ENCODE measurements at places on chromosomes 3 and 15.

- DNase-seq = no peak
Measured at GRCh38 chr3:169110633-169111032, 552.9 kb downstream of the MECOM start.

- DNase-seq = no peak
Measured at GRCh38 chr3:188330138-188330537, 176.2 kb downstream of the LPP start.

DNA sequence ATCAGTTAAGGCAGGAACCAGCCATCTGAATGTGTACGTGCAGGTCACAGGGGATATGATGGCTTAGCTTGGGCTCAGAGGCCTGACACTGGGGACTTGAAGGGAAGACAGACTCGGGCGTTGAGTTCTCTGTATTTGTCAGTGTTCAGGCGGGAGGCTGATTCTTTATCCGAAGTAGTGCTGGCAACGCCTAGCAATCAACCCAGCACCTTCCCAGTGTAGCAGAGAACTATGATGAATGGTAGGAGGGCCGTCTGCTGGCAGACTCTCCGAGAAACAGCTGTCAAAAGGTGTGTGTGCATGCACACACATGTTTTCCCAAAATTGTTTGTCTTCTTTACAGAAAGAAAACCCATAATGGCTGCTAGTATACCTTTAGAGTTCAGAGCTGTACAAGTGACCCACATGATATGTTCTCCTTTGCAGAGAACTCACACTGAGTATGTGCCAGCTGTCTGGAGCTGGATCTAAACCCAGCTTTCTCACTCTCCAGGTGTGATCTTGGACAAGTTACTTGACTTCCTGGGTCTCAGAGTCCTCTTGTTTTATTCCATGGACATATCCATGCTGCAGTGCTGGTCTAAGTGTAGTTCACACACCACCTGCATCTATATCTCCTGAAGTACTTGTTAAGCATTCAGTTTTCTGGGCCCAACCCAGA lies 74.5 kb upstream of the LARS2 start:
- no peak for DNase-seq

DNA sequence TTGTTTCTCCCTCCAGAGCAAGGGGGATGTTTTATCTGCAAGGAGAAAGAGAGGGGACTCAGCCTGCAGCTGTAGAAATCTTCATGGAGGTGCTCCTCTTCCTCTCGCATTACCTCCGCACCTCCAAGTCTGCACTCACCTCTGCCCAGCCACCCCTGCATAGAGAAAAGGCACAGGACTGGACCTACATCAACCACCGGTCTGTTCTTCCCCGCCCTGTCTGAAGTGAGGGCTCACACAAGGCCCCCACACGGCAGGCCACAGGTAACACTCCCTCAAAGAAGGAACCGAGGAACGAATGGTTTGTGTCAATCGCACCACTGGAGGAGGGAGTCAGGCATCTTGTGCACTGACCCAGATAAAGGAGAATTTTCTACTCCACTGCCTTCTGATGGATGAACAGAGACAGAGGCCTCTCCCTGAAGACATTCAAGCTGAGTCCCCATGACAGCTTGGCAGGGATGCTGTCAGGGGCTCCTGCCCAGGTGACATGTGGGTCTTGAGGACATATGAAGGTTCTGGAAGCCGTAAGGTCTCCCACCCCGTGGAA lies 260.3 kb downstream of the XXYLT1 start:
- DNase-seq = no peak

DNA sequence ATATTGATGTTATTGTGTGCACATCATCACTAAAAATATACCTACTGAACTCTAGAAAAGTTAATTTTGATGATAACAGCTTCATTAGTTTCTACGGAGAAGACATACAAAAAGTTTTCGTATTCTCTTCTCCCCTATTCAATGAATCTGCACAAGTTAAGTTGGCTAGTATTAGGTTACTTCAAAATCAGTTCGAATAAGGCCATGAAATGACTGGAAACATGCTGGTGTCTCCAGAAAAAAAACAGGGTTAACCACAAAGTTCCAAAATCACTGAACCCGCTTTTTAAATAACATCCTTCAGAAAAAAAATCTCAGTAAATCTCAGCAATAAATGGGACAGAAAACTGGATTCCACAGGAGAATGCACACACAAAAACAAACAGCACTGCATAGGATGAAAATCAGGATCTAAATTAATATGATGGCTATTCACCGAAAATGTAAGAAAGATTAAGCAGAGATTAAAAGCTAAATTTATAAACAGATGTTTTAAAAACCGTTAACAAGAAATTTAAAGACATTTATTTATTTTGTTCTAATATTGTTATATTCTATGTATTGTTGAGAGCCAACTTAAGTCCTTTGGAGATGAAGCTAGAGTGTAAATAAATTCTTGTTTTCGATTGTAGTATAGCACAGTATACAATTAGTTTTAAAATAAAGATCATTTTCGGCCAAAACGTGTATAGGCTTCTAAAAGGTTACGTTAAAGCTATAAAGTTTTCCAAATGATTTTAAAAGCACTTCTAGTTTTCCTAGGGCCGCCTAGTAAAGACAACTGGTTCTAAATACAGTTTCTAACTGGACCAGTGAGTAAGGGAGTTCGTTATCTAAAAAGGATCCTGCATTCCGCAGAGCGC lies 1.0 kb downstream of the IGSF11 start:
- DNase-seq = no peak

DNA sequence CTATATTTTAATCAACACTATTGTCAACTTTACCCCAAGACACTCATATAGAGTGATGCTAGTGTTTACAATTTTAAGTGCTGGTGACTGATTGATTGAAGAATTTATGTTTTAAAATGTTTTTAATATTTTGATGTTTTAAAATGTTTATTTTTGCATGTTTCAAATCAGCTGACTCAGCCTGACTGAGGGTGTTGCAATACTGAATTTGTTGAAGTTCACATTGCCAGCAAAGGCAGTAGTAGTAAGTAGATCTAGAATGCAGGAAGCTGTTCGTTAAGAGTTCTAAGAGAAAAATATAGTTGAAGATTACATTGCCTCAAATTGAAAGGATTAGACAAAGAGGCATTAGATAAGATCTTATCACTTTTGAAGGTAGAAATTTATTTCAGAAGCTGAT lies 977.6 kb downstream of the IGSF11 start:
- DNase-seq = no peak

- no peak for DNase-seq
Measured at GRCh38 chr3:18234717-18235335, 190.3 kb downstream of the SATB1 start.

- DNase-seq = no peak
Measured at GRCh38 chr15:67406257-67406861, 114.6 kb upstream of the C15orf61 start.

- no peak for DNase-seq
Measured at GRCh38 chr15:58311556-58311955, 120.2 kb upstream of the LIPC start.
